Right lobe of liver (tissue), 6 donors: ENCODE measurements at places on chromosomes 1 and 21. TPM values are rescaled to one million over a fixed set of nuclear protein-coding genes. Genes with fewer than 3 reads are reported as not detected.

ITGB2 gene
- total RNA-seq = 61.8 TPM

CERS2 gene
- 572 TPM for total RNA-seq

CTSS gene
- 74.0 TPM for total RNA-seq

KRTAP19-3 gene
- total RNA-seq = not detected

GRCh38 chr1:31811605-31812004 lies 4.2 kb downstream of the SPOCD1 start:
- H3K27me3 ChIP-seq = no peaks in the 10 kb centered on the region
- no peak overlapping the region for H3K4me3 ChIP-seq
- no peak for DNase-seq

GRCh38 chr1:53378932-53379661 lies 51.2 kb upstream of the LRP8 start:
- H3K4me3 ChIP-seq = no peak overlapping the region
- H3K27ac ChIP-seq = no peak overlapping the region
- no peak for DNase-seq
- H3K27me3 ChIP-seq = no peaks in the 10 kb centered on the region

GRCh38 chr1:97553971-97554370 lies 366.9 kb downstream of the DPYD start:
- H3K4me1 ChIP-seq = no peaks in the 10 kb centered on the region
- no peaks in the 10 kb centered on the region for H3K36me3 ChIP-seq
- H3K27me3 ChIP-seq = no peaks in the 10 kb centered on the region
- no peak for DNase-seq
- no peak overlapping the region for H3K27ac ChIP-seq
- H3K4me3 ChIP-seq = no peak overlapping the region

DNA sequence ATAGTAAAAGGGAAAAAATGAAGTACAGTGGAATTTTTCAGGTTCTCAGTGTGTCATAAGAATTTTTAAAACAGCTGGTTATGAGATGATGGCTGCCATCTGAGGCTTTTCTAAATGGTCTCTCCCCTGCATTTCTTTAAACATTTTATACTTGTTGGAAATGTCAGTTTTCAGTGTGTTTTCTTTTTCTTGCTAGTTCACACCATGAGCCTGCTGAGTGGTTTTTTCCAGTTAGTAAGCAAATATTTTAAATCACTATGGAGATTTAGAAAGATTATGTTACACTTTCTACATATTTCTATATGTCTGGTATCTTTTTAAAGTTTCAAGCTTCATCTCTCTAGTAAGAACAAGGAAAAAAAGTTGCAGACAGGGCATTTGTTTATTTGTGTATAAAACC lies 9.6 kb downstream of the RBM15 start:
- no peaks in the 10 kb centered on the region for H3K4me1 ChIP-seq
- no peaks in the 10 kb centered on the region for H3K27me3 ChIP-seq

GRCh38 chr1:84773195-84773594 lies 82.9 kb upstream of the SSX2IP start:
- no peak overlapping the region for H3K4me3 ChIP-seq
- H3K27me3 ChIP-seq = no peaks in the 10 kb centered on the region
- H3K27ac ChIP-seq = no peak overlapping the region
- H3K36me3 ChIP-seq = no peaks in the 10 kb centered on the region

- DNase-seq = peak; percentile 90
- H3K4me3 ChIP-seq = peak within 1 kb of the TSS; percentile 55
- no peaks in the 10 kb centered on the region for H3K36me3 ChIP-seq
These were observed at the start of gene KCNT2 for GRCh38 chr1:196608390-196609369. KCNT2 (minus strand) TSS chr1:196608440; CDS start chr1:196608309, 131 bp downstream.

- H3K36me3 ChIP-seq = no peaks in the 10 kb centered on the region
- H3K27ac ChIP-seq = no peak overlapping the region
- DNase-seq = no peak
- H3K4me1 ChIP-seq = no peaks in the 10 kb centered on the region
- H3K27me3 ChIP-seq = no peaks in the 10 kb centered on the region
These were observed 56.1 kb downstream of the SLAMF6 start for GRCh38 chr1:160466961-160467360.

- no peak overlapping the region for H3K4me3 ChIP-seq
- H3K4me1 ChIP-seq = no peaks in the 10 kb centered on the region
- no peak for DNase-seq
- no peaks in the 10 kb centered on the region for H3K27me3 ChIP-seq
These were observed 13.6 kb downstream of the IGSF21 start for GRCh38 chr1:18121072-18121820.

- H3K4me1 ChIP-seq = no peaks in the 10 kb centered on the region
- DNase-seq = no peak
- H3K27ac ChIP-seq = no peak overlapping the region
- no peak overlapping the region for H3K4me3 ChIP-seq
These were observed 16.7 kb downstream of the STYXL2 start for GRCh38 chr1:167110586-167110985.

DNA sequence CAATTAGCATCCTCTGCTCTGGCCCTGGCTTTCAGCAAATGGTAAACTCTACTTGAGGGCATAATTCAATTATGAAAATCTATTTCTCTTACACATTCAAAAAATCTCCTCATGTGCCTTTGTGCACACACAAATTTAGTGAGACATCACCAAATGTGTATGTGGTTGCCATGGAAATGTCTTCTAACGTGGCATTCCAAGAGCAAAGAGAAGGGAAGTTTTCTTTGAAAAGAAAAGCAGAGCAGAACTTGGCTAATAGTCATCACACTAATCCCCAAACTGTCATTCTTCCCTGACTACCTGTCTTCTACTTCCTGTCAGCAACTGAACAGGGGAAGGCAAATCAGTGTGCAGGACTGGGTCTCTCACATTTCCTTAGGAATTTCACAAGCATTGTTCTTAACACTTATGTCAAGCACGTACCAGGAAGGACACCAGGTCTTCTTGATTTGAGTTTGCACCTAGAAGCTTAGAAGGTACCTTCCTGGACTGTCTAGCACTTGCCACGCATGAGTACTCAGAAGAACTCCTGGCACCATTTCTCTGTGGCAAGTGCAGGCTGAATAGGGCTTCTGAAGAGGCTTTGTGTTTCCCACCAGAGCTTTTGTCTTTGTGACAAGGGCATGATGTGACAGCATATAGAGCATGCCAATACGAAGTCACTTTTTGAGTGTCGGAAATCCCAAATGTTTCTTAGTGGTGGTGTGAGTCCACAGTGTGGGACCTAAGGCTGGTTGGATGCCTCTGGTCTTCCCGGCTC lies 32.3 kb downstream of the MAN1C1 start:
- no peaks in the 10 kb centered on the region for H3K27me3 ChIP-seq
- no peak for DNase-seq
- H3K4me3 ChIP-seq = no peak overlapping the region
- no peaks in the 10 kb centered on the region for H3K36me3 ChIP-seq
- H3K4me1 ChIP-seq = no peaks in the 10 kb centered on the region
- no peak overlapping the region for H3K27ac ChIP-seq

- H3K4me3 ChIP-seq = peak overlapping the region; percentile 30
- H3K4me1 ChIP-seq = peaks cover 11% of the 10 kb centered on the region
- H3K27me3 ChIP-seq = peaks cover 16% of the 10 kb centered on the region
- no peak for DNase-seq
These were observed 17.4 kb downstream of the SAMD11 start for GRCh38 chr1:941015-941587.

DNA sequence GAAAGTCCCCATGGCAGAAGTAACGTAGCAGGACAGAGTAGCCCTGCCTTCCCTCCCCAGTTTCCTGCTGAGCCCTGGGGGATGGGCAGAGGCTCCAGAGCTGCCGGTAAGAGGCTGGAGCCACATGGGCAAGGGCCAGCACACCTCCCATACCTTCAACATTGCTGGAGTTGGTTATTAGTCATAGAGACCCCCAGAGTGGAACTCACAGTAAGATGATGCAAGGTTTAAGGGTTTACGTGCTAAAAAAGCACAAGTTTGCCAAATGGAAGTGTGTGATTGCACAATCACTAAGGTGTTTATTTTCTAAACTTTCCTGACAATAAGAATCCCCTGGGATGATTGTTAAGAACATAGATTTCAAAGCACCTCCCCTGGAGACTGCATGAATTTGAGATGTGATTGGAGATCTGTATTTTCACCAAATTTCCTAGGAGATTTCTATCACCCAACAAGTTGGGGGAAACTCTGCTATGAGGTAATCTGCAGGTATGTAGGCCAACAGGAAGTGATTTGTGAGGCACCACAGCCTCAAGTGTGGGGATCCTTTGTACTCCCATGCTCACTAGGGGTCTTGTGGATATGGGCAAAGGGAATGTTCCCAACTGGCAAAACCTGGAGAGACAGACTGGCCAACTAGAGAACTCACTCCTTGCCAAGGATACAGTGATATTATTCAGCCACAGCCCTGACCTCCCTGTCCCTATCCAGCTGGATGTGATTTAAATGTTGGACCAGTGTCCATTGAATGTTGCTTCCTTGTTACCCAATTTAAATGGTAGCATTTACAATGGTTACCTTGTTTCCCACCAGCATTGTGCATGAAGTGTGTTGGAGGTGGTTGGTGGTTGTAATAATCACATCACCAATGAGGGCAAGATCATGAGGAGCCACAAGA lies 37.1 kb upstream of the CSF1 start:
- H3K4me3 ChIP-seq = no peak overlapping the region
- no peak for DNase-seq
- H3K4me1 ChIP-seq = peaks cover 12% of the 10 kb centered on the region
- H3K27ac ChIP-seq = no peak overlapping the region
- no peaks in the 10 kb centered on the region for H3K27me3 ChIP-seq
